ENCODE measurements at places on chromosomes 7 and 10.

GRCh38 chr7:11171569-11172192, 198.0 kb downstream of the PHF14 start:
- no peaks in the 10 kb centered on the region for H3K4me1 ChIP-seq
- no peaks in the 10 kb centered on the region for H3K27me3 ChIP-seq
- H3K36me3 ChIP-seq: no peaks in the 10 kb centered on the region
- no peak overlapping the region for H3K27ac ChIP-seq
- H3K4me3 ChIP-seq: no peak overlapping the region
- DNase-seq: no peak

GRCh38 chr7:7331523-7331922, 149.2 kb downstream of the C1GALT1 start:
- DNase-seq: no peak
- H3K27me3 ChIP-seq: no peaks in the 10 kb centered on the region
- H3K4me3 ChIP-seq: no peak overlapping the region
- H3K27ac ChIP-seq: no peak overlapping the region

GRCh38 chr10:66180021-66180420, 745.8 kb upstream of the LRRTM3 start:
- H3K4me1 ChIP-seq: no peaks in the 10 kb centered on the region
- DNase-seq: no peak
- no peaks in the 10 kb centered on the region for H3K27me3 ChIP-seq
- no peak overlapping the region for H3K27ac ChIP-seq
- no peak overlapping the region for H3K4me3 ChIP-seq

DNA sequence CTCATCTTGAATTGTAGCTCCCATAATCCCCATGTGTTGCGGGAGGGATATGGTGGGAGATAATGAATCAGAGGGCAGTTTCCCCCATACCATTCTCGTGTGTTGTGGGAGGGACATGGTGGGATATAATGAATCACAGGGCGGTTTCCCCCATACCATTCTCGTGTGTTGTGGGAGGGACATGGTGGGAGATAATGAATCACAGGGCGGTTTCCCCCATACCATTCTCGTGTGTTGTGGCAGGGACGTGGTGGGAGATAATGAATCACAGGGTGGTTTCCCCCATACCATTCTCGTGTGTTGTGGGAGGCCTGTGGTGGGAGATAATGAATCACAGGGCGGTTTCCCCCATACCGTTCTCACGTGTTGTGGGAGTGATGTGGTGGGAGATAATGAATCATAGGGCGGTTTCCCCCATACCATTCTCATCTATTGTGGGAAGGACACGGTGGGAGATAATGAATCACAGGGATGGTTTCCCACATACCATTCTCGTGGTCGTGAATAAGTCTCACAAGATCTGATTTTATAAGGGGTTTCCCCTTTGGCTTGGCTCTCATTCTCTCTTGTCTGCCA, 271.0 kb downstream of the MAD1L1 start:
- peaks cover 5% of the 10 kb centered on the region for H3K4me1 ChIP-seq
- H3K27me3 ChIP-seq: no peaks in the 10 kb centered on the region
- H3K4me3 ChIP-seq: no peak overlapping the region
- no peak overlapping the region for H3K27ac ChIP-seq
- no peaks in the 10 kb centered on the region for H3K36me3 ChIP-seq

DNA sequence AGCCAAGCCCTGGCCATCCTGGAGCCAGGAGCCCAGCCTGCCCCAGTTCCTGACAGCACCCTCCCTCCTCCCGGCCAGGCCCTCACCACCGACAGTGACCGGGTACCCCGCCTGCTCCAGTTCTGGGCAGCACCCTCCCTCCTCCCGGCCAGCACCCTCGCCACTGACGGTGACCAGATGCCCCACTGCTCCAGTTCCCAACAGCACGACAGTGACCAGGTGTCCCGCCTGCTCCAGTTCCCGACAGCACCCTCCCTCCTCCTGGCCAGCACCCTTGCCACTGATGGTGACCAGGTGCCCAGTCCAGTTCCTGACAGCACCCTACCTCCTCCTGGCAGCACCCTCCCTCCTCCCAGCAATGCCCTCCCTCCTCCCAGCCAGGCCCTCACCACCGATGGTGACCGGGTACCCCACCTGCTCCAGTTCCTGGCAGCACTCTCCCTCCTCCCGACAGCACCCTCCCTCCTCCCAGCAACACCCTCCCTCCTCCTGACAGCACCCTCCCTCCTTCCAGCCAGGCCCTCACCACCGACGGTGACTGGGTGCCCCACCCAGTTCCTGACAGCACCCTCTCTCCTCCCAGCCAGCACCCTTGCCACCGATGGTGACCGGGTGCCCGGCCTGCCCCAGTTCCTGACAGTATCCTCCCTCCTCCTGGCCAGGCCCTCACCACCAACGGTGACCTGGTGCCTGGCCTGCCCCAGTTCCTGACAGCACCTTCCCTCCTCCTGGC, 40.3 kb downstream of the VIPR2 start:
- no peaks in the 10 kb centered on the region for H3K4me1 ChIP-seq
- H3K27me3 ChIP-seq: no peaks in the 10 kb centered on the region
- H3K27ac ChIP-seq: no peak overlapping the region
- no peak for DNase-seq
- H3K36me3 ChIP-seq: no peaks in the 10 kb centered on the region
- no peak overlapping the region for H3K4me3 ChIP-seq
